ENCODE measurements at places on chromosomes 12 and 14. TPM values are rescaled to one million over a fixed set of nuclear protein-coding genes. Genes with fewer than 3 reads are reported as not detected.

Gene NEUROD4
- total RNA-seq = 2.9 TPM

Gene SMARCD1
- 35.1 TPM for total RNA-seq

DNA sequence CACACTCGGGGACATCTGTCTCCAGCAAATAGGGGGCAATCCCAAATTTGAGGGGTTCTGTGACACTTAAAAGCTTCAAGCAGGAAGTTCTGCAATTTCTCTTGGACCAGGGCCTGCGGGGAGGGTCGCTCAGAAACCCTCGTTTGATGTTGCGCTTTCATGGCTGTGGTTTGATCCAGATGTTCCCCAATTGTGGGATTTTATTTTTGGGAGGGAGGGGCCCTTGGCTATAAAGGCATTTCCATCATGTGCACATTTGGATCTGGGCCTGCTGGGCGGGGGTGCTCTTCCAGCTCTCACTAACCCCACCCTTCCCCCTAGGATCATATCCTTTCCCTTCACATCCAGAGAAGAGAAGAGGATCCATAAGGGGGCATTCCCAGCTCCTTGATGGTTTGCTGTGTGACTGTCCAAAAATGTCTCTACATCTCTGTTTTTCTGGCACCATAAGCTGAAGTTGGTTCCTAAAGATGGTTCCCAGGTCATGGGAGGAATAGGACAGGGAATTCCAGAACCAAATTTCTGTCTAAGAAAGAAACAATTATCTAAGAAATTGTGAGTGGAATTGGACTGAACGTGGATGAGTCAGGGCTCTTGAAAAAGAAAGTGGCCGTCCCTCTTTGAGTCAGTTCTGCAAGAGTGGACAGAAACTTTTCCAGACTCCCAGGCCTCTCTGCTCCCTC, 47.2 kb downstream of the SMUG1 start:
- DNase-seq = no peak

DNA sequence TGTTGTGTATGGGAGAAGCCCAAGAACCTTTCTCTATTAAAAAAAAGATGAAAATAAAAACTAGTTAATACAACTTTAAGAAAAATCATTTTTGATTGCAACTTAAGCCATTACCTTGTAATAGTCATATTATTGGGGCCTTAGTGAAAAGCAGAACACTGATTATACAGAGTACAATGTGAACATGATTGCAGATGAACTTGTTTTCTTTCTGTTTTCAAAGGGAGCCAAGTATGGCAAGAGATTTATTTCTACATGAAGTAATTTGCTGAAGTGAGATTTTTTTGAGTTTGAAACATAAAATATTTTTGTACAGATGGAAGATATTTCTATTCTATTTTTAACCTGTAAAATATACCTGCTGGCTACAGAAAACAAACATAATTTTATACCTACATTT, 104.9 kb downstream of the GPR135 start:
- DNase-seq = no peak

Measured in frontal cortex (tissue), 4 donors.